Activated T-helper 1 cell treated with Interleukin-2 at 50 U/mL for 16 hours (primary cell): ENCODE measurements at places on chromosomes 11 and 22.

DNA sequence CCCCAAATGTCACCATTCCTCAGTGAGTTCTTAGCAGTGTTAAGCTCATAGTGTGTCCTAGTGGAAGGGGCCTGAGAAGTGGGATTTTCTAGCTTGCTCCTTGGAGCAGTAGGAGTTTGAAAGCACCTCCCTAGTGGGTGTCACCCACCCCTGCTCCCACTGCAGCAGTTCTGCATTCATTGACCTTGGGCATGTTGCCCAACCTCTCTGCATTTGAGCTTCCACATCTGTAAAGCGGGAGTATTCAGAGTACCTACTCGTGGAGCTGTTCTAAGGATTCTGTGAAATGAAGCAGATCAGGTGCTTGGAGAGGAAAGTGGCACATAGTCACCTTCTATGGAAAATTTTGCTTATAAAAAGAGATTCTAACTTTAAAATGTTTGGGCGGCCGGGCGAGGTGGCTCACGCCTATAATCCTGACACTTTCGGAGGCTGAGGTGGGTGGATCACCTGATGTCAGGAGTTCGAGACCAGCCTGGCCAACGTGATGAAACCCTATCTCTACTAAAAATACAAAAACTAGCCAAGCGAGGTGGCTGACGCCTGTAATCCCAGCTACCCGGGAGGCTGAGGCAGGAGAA is 16.9 kb downstream of the LMO2 start:
- DNase-seq = no peak

- no peak for DNase-seq
Observed at GRCh38 chr11:74288161-74288560, 23.3 kb downstream of the P4HA3 start.

- no peak for DNase-seq
Observed at GRCh38 chr11:63879598-63880402, 37.2 kb downstream of the RCOR2 start.

- DNase-seq = no peak
Observed at GRCh38 chr11:45305874-45306623, 19.9 kb upstream of the SYT13 start.

DNA sequence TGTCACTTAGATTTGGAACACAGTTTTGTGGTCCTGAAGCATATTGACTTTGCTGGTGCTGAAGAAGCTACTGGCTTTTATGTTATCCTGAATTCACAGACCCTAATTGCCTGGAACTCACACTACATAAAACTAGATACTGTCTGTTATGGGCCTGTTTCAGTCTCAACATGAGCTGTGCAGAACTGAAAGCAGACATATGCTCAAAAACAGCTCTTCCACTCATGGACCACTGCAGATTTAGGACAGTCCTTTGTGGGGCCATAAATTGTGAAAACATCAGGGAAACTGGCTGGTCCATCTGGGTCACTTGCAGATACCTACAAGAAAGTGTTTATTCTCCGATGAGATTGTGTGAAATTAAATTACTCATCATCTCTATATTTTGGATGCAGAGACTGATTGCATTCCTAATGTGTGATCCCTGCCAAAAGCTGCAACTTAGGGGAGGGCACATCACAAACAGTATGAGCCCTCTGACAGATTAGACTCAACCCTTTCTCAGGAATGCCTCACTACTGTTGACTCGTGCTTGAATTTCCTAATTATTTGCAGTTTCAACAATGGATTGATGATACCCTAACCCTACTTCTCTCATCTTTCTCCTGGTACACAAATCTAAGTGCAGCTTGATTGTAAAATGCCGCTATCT is 10.2 kb upstream of the CLNS1A start:
- DNase-seq = no peak

GRCh38 chr22:37316875-37317371 is 34.6 kb downstream of the CYTH4 start:
- DNase-seq = peak; percentile 54

GRCh38 chr11:76810151-76810853 is 27.1 kb downstream of the TSKU start:
- DNase-seq = no peak

- no peak for DNase-seq
Observed at GRCh38 chr11:38438091-38438490, 1840.1 kb upstream of the RAG2 start.

DNA sequence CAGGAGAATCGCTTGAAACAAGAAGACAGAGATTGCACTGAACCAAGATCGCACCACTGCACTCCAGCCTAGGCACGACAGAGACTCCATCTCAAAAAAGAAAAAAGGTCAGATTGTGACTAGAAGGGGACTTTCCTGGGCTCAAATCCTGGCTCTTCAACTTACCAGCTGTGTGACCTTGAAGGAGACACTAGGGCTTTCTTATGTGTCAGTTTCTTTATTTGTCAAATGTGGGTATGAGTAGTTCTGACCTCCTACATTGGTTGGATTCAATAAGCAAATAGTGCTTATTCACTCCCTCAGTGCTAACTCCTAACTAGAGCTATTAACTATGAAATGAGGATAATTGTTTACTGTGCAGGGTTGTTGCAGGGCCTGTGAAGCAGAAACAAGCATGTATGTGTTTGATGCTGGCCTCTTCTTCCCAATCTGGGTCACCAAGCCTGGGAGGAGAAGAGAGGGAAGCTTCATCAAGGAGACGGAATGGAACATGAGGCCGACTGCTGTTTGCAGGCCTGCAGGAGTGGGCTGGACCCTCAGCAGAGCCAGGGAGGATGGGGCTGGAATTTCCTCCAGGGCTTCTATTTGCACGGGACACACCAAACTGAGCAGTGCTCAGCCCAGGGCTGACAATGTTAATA is 22.5 kb downstream of the RHOD start:
- no peak for DNase-seq
